Activated CD4-positive, alpha-beta memory T cell treated with anti-CD3 and anti-CD28 coated beads for 36 hours (primary cell): ENCODE measurements at places on chromosomes 7 and 10. TPM values are rescaled to one million over a fixed set of nuclear protein-coding genes. Genes with fewer than 3 reads are reported as not detected.

Gene KAZALD1
- 1.3 TPM for total RNA-seq

GRCh38 chr7:33072471-33072870, 9.9 kb upstream of the NT5C3A start:
- no peak for DNase-seq

- DNase-seq: no peak
Measured at GRCh38 chr7:133633055-133633454, 380.2 kb downstream of the EXOC4 start.

Gene LIPF
- not detected for total RNA-seq

GRCh38 chr7:39811161-39811614, 138.9 kb upstream of the CDK13 start:
- no peak for DNase-seq

GRCh38 chr7:131046246-131046645, 281.4 kb upstream of the MKLN1 start:
- no peak for DNase-seq

DNA sequence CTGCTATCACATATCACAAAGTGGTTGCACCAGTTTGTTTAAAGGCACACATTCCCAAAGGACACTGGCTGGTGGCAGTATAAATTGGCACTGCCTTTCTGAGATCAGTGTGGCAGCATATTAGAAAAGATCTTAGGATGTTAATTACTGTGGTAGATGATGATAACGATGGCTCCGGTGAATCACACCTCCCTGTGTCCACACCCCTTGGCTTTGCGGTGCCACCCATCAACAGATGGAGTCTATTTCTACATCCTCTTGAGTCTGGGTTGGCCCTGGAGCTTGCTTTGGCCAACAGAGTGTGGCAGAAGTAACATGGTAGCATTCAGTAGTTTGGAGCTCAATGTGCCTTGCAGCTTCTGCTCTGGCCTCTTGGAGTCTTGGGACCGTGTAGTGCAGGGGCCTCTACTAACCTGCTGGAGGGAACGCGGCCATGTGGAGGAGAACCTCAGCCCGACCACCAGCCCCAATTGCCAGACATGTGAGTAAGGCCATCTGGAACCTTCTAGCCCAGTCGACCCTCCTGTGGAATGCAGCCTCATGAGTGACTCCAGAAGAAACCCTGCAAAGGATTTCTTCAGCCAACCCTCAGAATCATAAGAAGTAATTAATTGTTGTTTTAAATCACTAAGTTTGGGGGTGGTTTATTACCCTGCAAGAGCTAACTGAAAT, 27.2 kb upstream of the PLEKHA1 start:
- no peak for DNase-seq

GRCh38 chr10:124685261-124685660, 58.9 kb downstream of the FAM53B start:
- no peak for DNase-seq

- peak; percentile 24 for DNase-seq
Measured at GRCh38 chr7:101243646-101244374, 1.1 kb downstream of the FIS1 start.

- DNase-seq: peak; percentile 38
Measured at GRCh38 chr7:128168667-128169210, 72.3 kb upstream of the LEP start.

Gene SUN3
- not detected for total RNA-seq

GRCh38 chr10:44369296-44369695, 15.6 kb downstream of the CXCL12 start:
- DNase-seq: no peak

Gene ABCA13
- not detected for total RNA-seq

Gene VIPR2
- 0.55 TPM for total RNA-seq

- no peak for DNase-seq
Measured at GRCh38 chr7:117807676-117808075, 65.6 kb downstream of the CTTNBP2 start.

DNA sequence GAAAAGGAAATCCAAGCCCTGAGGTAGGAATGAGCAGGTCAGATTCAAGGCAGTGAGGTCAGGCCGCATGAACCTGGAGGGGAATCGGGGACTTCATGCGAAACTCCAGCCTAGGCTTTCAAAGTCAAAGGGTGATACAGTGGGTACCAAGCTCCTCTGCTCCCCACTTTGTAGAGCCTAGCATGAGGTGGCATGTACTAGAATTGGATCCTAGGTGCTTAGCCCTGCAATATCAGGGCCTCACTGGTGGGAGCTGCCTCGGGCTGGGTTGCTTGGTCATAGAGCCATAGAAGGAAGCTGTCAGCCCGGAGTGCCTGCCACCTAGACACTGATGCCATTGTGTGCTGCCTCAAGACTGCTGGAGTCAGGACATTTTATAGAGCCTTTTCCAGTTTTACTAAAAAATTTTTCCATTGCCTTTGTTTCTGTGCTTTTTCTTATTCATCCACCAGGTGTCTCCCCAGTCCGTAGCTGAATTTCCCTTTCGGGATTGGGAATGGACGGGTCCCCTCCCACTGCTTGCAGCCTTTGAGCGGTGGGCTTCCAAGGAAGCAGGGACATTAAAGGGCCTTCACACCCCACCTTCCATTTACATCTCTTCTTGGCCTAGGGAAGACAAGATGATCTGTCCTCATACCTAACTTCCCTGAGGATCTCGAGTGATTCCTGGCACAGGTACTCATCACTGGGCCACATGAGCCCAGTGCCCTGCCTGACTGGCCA, 5.5 kb upstream of the LZTS2 start:
- no peak for DNase-seq

DNA sequence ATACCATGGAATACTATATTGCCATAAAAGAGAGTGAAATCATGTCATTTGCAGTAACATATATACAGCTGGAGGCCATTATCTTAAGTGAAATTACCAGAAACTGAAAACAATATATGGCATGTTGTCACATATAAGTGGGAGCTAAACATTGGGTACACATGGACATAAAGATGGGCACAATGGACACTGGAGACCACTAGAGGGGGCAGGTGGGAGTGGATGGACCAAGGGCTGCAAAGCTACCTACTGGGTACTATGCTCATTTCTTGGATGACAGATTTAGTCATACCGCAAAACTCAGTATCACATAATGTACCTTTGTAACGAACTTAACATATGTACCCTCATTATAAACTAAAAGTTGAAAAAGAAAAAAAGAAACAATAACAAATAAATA, 1167.6 kb downstream of the NXPH1 start:
- no peak for DNase-seq

Gene IQUB
- total RNA-seq: not detected

DNA sequence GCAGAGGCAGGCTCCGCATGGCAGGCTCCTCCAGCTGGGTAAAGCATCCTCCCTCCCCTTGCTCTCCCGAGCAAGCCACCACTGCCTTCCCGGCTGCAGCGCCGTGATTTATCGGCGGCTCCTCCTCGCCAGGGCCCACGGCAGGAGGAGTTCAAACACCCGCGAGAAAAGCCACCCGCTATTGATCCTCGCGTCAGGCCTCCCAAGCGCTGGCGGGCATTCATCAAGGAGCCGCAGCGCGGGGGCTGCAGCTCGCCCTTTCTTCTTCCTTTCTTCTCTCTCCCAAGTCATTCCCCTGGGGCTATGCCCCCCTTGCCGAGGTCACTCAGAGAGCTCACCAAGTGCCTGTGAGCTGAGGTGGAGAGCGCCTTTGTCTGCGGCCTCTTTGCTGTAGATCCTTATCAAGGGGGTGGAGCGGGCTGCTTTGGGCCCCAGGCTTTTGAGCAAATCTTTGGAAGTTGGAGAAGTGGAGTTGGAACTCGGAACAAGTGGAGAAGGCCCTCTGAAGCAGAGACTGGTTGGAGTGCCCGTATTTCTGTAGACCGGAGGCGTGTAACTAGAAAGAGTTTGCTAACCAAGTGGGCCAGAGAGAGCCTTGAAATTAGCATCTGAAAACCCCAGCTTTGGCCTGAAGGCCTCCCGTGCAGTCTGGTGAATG, 107.2 kb upstream of the PPIF start:
- DNase-seq: no peak

Gene CFAP70
- 0.33 TPM for total RNA-seq

DNA sequence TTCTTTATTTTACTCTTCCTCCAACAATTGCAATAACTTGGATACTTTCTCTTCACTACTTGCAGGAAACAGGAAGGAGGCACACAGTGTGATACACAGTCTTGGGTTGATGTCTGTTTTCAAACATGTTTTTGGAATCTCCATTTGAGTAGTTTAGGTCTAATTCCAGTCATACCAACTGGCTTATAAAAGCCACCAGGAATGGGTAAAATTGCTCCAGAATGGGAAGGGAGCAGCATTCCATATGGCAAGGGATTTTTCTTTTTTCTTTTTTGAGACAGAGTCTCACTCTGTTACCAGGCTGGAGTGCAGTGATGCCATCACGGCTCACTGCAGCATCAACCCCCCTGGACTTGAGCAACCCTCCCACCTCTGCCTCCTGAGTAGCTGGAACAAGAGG, 545.1 kb upstream of the GALNT17 start:
- no peak for DNase-seq

DNA sequence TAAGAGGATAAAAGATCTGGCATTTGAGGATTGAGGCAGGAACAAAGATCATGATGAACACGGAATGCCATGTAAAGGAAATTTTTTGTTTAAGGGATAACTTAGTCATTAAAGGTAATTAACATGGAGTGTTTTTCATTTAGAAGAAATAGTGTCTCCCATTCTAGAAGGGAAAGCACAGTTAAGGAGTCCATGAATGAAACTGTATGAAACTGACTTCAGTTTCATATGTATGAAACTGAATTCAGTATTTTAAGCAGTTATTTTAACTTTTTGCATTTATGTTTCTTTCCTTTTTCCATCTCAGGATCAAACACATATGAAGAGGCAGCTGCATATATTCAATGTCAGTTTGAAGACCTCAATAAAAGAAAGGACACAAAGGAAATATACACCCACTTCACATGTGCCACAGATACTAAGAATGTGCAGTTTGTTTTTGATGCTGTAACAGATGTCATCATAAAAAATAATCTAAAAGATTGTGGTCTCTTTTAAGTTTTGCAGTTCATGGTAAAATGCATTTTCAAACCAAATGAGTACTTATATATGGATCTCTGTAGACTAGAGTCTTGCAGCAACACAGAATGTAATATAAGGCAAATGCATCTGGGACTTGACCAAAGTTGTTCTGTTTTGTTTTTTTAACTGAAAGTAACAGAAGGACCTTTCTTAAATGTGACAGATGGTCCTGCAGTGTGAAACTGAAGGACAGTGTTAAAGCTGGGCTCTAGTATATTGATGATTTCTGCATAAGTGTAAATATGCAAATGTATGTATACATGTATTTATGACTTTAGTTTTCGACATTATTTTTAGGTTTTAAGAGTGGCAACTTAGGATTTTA, 82.6 kb downstream of the GNAI1 start:
- DNase-seq: no peak

DNA sequence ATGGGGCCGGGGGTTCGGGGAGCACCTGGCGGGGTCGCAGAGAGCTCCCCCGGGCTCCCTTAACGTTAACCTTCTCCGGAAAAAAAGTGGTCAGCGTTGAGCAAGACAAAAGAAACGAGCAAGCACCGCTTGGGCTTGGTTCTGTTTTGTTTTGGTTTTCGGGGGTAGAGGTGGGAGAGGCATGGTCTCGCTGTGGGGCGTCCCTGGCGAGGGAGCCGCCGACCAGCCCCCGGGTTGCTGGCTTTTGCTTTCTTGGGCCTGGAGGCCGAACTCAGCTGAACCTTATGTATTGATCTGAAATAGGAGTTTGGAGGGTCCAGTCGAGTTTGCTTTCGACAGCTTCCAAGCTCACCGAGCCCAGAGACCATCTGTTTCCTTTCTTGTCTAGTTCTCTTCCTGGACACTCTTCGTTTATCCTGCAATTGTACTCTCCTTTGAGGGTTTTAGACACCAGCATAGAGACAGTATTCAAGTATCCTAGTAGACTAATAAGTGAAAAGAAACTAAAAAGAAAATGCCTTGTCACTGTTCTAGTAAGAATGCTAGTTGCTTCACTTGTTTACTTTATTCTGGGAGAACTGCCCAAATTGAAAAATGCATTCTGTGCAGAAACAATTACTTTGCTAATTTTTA, 980 bp downstream of the FHIP2A start:
- peak; percentile 44 for DNase-seq

- no peak for DNase-seq
Measured at GRCh38 chr7:1253681-1254181, 21.1 kb downstream of the UNCX start.

- DNase-seq: no peak
Measured at GRCh38 chr10:32548208-32548607, 102.3 kb downstream of the CCDC7 start.

Gene CDK14
- not detected for total RNA-seq

Gene LIPA
- total RNA-seq: 22.7 TPM

Gene CLEC2L
- total RNA-seq: not detected

GRCh38 chr10:60363187-60363586, 26.5 kb downstream of the ANK3 start:
- no peak for DNase-seq

GRCh38 chr7:41169317-41169716, 533.6 kb downstream of the INHBA start:
- DNase-seq: no peak

Gene ARHGAP19
- total RNA-seq: 54.2 TPM

DNA sequence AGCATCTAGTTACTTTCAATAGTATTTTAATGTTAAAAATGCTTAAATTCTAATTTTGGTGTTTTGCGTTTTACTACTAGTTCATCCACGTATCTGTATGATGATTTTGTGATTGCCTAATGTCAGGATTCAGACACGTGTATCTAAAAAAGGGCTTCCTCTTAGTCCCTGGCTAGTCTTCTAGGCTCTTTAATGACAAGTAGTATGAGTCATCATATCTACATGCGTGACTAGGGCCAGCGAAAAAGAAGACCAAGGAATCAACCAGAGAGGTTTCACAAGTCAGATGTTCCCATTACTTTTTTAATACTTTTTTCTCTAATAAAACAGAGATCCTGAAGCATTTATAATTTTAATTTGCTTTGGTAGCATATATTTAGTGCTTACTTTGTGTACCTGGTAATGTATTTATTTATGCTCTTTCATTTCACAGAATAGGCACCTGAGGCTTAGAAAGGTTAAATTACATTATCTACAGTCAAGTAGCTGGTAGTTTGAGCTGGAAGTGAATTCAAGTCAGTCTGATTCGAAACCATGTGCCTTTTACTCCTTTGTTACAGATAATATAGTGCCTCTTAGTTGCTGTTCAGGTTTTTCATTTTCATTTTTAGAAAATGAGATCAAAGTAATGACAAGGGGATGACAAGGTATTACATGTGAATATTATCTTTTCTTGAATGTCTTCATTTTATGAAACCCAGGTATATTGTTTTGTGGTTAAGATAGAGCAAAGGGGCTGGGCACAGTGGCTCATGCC, 140.3 kb downstream of the FOXP2 start:
- DNase-seq: no peak

GRCh38 chr10:133235932-133236331, 1.7 kb upstream of the VENTX start:
- no peak for DNase-seq

GRCh38 chr7:152986376-152986775, 226.8 kb downstream of the ACTR3B start:
- DNase-seq: no peak
